Adrenal gland (tissue), 19 donors: ENCODE measurements at places on chromosomes 4 and X. TPM values are rescaled to one million over a fixed set of nuclear protein-coding genes. Genes with fewer than 3 reads are reported as not detected.

DNA sequence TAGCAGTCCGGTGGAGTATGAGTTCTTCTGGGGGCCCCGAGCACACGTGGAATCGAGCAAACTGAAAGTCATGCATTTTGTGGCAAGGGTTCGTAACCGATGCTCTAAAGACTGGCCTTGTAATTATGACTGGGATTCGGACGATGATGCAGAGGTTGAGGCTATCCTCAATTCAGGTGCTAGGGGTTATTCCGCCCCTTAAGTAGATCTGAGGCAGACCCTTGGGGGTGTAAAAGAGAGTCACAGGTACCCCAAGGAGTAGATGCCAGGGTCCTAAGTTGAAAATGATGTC, 852 bp downstream of the MAGEH1 start:
- no peak for DNase-seq
- peak overlapping the region; percentile 70 for H3K4me3 ChIP-seq
- peak overlapping the region; percentile 83 for H3K27ac ChIP-seq
- H3K36me3 ChIP-seq, result no peaks in the 10 kb centered on the region
- no peaks in the 10 kb centered on the region for H3K4me1 ChIP-seq

GRCh38 chr4:4606321-4606720, 64.5 kb upstream of the STX18 start:
- DNase-seq, result peak; percentile 69
- H3K27ac ChIP-seq, result no peak overlapping the region
- no peaks in the 10 kb centered on the region for H3K4me1 ChIP-seq
- H3K4me3 ChIP-seq, result no peak overlapping the region
- no peaks in the 10 kb centered on the region for H3K36me3 ChIP-seq

GRCh38 chr4:8341691-8342090, 72.1 kb downstream of the HTRA3 start:
- no peak for DNase-seq
- no peaks in the 10 kb centered on the region for H3K36me3 ChIP-seq
- no peaks in the 10 kb centered on the region for H3K4me1 ChIP-seq
- H3K4me3 ChIP-seq, result no peak overlapping the region
- peaks cover 5% of the 10 kb centered on the region for H3K27me3 ChIP-seq
- no peak overlapping the region for H3K27ac ChIP-seq

- no peak overlapping the region for H3K27ac ChIP-seq
- H3K27me3 ChIP-seq, result no peaks in the 10 kb centered on the region
- H3K36me3 ChIP-seq, result no peaks in the 10 kb centered on the region
- no peak overlapping the region for H3K4me3 ChIP-seq
- H3K4me1 ChIP-seq, result no peaks in the 10 kb centered on the region
These were observed 18.5 kb downstream of the CPZ start for GRCh38 chr4:8610858-8611616.

The VCX3A gene
- total RNA-seq, result not detected

GRCh38 chrX:148537556-148538182, 37.3 kb downstream of the AFF2 start:
- H3K27ac ChIP-seq, result no peak overlapping the region
- no peaks in the 10 kb centered on the region for H3K27me3 ChIP-seq
- no peaks in the 10 kb centered on the region for H3K4me1 ChIP-seq
- no peaks in the 10 kb centered on the region for H3K36me3 ChIP-seq
- DNase-seq, result no peak
- no peak overlapping the region for H3K4me3 ChIP-seq

The CXCL11 gene
- 0.11 TPM for total RNA-seq

- H3K4me3 ChIP-seq, result peak overlapping the region; percentile 54
- H3K36me3 ChIP-seq, result no peaks in the 10 kb centered on the region
- H3K4me1 ChIP-seq, result peaks cover 5% of the 10 kb centered on the region
- no peaks in the 10 kb centered on the region for H3K27me3 ChIP-seq
These were observed 717 bp downstream of the PPP3CA start for GRCh38 chr4:101346351-101347266.
